MCF 10A (cell line): ENCODE measurements at places on chromosomes 5 and 9.

- DNase-seq: no peak
Measured at GRCh38 chr5:155575861-155576260, 562.3 kb downstream of the KIF4B start.

GRCh38 chr9:127569886-127570401 lies 42.1 kb upstream of the STXBP1 start:
- peak; percentile 55 for DNase-seq

DNA sequence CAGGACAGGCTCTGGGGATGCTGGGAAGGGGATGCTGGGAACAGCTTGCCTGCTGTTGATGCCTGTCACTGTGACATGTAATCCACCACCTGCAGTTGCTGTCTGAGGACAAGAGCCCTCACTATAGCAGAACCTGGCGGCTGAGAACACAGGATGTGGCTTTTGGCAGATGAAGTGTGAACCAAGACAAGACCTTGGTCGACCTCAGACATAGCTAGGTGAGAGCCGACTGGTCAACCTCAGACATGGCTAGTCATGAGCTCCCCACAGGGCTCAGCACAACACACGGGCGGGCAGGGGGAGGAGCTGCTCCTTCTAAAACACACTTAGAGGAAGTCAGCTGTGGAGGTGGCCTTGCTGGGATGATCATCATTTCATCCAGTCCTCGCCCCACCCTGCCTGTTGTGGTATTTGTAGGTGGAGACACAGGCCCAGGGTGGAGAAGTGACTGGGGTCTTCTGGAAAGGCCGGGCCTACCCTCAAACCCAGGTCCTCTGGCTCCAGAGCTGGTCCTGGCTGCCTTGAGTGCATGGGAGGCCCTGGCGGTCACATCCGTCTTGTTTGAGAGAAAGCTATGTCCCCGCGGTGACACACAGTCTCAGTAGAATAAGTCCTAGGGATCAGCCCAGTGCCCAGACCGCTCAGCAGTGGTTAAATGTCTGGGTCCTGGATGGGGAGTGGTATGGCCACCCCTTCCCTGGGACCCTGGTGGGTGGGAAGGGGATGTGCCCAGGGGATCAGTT lies 6.1 kb downstream of the SUSD3 start:
- DNase-seq: no peak

DNA sequence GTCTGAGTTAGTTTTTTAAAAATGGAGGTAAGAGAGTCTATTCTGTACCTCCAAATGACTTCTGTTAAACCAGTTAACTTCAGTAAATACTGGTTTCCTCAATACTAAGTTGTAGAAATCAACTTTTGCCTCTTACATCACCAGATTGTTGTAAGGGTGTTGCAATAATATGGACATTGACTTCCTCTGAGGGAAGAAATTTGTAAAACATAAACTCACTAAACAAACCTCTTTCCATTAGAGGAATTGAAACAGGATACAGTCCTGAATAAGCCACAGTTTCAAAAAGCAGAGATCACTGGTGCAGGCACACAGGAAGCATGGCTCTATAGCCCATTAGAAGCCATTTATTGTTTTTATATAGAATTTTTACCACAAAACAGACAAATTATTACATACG lies 32.7 kb upstream of the SLCO6A1 start:
- no peak for DNase-seq

GRCh38 chr9:93473411-93473810 lies 20.0 kb upstream of the FAM120AOS start:
- DNase-seq: peak; percentile 86

GRCh38 chr5:150176745-150177477 lies 10.3 kb downstream of the CDX1 start:
- no peak for DNase-seq

- DNase-seq: no peak
Measured at GRCh38 chr9:98935071-98935505, 8.6 kb upstream of the COL15A1 start.

- no peak for DNase-seq
Measured at GRCh38 chr5:83686251-83686650, 34.4 kb downstream of the HAPLN1 start.

DNA sequence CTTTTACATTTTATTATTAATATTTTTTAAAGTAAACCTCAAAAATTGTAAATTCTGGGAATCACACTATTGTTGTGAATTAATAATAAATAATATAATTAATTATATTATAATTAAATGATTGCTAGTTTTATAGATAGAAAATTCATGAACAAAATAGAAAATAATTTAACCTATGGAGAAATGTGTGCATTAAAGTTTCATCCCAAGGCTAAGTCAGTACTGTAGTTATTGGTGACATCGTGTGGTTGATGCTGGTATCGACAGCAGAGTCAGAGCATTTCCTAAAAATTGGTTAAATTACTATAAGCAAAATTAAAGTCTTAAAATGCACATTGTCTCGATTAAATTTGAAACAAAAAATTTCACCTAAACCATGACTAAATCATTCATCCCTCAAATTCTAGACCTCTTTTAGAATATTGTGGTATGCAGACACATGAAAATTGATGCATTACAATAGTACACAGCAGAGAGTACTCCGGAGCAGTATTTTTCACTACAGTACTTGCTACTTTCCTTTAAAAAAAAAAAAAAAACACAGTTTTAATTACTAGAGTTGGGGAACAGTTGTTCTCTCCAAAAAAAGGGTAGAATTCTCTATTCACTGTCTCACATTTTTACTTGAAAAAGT lies 73.9 kb downstream of the RORB start:
- DNase-seq: peak; percentile 33

GRCh38 chr5:136000932-136001331 lies 27.9 kb upstream of the TGFBI start:
- no peak for DNase-seq

GRCh38 chr5:150612905-150613670 lies 27.4 kb upstream of the SYNPO start:
- DNase-seq: peak; percentile 66

DNA sequence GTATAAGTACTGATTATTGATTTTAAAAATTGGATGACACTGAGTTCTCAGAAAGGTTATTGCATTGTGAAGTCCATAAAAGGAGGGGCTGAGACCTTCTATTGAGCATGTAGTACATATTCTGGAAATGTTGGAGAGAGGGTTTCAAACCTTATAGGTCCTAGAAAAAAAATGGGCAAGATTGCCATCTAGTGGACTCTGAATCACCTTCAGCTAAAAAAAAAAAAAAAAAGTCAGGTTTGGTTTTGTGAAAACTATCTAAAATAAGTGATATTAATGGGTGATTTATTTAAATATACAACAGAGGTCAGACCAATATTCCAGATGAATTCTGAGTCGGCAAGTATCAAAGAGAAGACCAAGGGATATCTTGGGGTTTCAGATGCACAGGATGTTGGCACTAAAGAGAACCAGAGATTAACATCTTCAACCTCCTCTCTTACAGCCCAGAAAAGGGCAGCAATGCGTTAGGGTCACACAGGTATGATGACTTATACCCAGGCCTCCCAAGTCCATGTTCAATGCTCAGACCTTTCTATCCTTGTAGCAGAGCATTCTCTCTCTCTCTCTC lies 109.8 kb upstream of the NMUR2 start:
- peak; percentile 56 for DNase-seq

DNA sequence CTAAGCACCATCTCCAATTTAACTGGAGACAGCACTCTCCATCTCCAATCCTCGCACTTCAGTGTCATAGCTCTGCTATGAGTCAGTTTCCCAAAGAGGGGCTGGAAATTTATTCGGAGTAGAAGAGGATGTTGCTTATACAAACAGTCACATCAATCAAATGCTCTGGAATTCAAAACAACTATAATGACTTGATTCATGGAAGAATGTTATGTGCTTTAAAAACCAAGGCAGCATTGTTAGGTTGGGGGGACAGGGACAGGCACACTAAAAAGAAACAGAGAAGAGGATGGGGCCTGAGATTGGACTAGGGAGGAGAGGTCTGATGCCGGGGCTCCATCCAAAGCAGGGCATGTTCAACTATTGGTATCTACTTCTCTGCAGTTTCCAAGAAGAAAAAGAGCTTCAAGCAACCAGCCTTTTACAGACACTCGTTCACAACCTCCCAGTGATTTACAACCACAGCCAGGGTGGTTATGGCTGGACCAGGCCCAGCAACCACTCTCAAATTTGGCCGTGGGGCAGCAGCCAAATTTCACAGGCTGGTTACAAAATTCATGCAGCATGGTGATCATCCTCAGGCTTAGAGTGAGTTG lies 117.5 kb upstream of the ZNF366 start:
- peak; percentile 50 for DNase-seq

DNA sequence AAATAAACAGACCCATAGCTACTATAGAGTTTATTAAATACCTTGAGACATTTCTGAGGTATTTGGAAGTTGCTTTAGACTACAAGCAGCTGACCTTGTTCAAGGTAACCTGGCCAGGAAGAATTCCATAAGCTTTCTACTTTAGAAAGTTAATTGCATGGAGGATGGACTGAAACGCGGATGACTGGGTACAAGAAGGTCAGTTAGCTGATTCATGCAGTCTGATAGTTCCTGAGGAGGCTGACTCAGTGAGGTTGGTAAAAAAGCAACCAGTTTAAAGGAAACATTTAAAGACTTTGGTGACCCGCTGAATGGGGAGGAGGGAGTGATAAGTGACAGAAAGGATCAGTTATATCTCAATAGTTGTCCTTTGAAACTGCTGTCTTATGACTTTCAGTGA lies 670.1 kb upstream of the CDH9 start:
- DNase-seq: peak; percentile 20

DNA sequence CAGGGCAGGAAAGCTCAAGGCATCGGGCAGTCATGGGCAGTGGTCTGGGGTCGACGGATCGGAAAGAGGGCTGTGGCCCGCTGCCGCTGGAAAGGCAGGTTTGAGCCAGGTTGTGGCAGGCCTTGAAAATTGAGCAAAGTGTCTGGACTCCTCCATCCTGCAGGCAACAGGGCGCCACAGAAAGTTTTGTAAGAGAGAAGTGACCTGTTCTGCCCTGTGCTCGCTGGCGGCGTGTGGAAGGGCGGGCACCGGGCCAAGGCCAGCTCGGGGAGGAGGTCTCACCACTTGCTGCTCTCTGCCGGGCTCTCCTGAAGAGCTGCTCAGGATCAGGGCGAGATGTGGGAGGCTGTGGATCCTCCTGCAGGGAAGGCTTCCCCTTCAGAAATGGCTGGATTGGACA lies 41.4 kb upstream of the FAT2 start:
- peak; percentile 94 for DNase-seq

GRCh38 chr9:133803028-133803585 lies 65.0 kb upstream of the SARDH start:
- no peak for DNase-seq

DNA sequence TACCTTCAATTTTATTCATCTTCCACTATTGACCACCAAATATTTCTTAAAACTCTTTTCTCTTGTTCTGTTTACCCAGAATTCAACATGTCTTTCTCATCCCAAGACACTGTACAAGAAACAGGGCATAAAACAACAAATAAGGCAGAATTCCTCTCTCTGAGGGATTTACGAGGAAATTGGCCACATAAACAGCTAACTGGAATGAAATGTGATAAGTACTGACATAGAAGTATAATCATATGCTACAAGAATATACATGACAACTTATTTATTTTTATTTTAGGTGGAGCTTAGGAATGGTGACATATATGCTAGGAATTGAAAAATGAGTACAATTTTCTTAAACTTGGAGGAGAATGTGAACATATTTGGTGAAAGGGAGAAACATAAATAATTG lies 48.8 kb upstream of the FBN2 start:
- DNase-seq: no peak

DNA sequence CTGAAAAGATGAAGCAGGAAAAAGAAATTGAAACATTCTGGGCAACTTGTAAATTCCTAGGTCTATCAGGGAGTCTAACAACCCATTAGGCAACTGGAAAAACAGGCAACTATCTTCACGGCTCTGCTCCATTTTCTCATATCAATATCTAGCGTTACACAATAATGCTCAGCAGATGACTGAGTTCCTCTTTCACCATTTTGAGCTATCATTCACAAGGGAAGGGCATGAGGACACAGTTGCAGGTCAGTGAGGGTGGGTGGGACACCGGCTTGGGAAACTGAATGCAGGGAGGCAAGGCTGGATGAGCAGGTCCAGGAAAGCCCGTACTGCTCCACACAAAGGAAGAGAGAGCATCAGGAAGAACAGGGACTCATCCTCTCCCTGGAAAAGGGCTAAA lies 67.0 kb downstream of the FRMD3 start:
- no peak for DNase-seq

GRCh38 chr5:22842574-22842973 lies 10.6 kb downstream of the CDH12 start:
- peak; percentile 23 for DNase-seq

GRCh38 chr5:69312459-69313160 lies 20.0 kb downstream of the CCDC125 start:
- no peak for DNase-seq

DNA sequence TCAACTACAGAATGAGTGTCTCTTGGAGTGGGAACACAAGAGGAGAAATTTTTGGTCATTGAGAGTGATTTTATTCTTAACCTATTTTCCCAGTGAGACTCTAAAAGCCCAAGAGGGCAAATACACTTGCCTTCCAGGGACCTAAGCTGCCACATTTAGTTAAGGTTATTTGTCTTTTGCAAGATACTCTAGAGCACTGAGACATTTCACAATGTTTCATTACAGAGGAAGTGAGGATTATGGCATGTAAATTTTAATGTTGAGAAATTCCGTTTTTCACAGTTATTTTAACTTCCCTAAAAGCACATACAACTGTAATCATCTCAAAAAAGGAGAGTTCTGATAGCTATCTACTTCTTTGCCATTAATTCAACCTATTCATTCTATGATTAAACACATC lies 38.7 kb upstream of the RAB3C start:
- peak; percentile 5 for DNase-seq

GRCh38 chr9:126343271-126343700 lies 16.7 kb downstream of the MVB12B start:
- DNase-seq: no peak

DNA sequence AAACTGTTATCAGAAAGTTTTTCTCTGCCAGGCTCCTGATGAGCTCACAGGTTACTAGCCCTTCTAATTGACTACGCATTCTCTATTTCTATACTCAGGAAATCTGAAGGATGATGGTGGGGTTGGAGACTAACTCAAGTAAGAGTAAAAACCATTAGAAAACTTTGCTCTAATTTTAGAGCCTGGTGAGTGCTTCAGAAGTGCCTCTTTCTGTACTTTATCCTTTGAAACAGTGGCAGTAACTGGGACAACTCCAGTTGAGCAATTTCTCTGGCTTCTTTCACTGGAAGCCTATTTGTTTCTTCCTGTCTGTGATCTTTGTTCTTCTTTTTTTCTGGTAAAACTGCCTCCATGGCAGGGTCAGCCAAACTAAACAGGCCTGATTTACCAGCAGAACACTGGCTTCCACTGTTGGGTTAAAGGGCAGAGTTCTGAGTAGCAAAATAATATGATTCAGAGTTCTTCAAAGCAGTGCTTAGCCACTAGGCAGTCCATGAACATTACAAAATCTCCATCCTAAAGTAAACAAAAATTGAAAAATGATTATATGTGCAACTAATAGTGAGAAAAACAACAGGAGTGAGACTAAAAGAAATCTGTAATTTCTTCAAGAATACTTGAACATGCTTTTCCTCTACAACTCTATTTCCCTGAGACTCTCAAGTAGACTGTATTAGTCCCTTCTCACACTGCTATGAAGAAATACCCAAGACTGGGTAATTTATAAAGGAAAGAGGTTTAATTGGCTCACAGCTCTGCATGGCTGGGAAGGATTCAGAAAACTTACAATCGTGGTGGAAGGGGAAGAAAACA lies 79.8 kb downstream of the MROH2B start:
- peak; percentile 83 for DNase-seq

GRCh38 chr5:41270423-41271251 lies 57.3 kb upstream of the C6 start:
- peak; percentile 69 for DNase-seq

GRCh38 chr9:94188246-94188645 lies 70.9 kb upstream of the ZNF169 start:
- no peak for DNase-seq

GRCh38 chr5:83474991-83475390 lies 3.4 kb downstream of the VCAN start:
- peak; percentile 38 for DNase-seq
